ENCODE measurements at places on chromosomes 6 and 20. TPM values are rescaled to one million over a fixed set of nuclear protein-coding genes. Genes with fewer than 3 reads are reported as not detected.

DNA sequence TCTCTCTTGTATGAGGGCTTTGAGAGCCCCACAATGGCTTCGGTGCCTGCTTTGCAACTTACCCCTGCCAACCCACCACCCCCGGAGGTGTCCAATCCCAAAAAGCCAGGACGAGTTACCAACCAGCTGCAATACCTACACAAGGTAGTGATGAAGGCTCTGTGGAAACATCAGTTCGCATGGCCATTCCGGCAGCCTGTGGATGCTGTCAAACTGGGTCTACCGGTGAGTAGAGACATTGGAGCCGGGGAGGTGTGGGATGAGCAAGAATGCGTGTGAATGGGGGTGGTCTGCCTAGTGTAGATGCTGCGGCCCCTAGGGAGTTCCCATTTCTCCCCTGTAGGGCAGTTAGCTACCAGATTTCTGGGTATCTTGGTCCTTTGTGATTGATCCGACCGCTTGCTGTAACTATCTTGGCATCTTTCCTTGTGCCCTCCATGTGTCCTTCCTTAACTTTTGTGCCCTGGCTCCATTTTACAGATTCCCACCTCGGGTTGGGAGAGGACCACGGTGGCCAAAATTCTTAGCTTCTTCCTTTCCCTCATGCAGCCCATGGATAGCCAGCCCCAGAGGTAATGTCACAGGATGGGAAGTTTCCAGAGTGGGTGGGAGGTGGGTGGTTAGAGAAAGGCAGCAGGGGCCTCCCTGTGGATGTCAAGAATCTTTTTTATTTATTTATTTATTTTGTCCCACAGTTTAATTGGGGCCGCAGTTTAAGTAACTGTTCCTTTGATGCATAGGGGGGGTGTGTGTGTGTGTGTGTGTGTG, 6.3 kb downstream of the BRD2 start:
- no peak for DNase-seq

DNA sequence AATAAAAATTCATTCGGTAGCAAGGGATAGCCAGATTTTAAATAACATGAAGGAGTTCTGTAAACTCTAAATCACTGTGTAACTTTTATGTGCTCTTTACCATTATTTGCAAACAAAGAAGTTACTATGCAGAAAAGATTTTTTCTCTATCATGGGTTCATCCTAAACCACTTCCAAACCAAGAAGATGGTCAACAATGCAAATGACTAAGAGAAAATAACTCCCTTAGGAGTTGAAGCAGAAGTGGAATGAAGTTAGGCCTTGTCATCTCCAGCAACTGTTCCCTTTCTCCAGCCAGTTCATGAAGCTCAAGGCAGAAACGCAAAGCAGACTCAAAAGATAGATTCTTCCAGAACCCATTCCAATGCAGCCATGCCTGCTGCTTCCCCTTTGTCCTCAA, 66.0 kb downstream of the MBOAT1 start:
- DNase-seq, result no peak

DNA sequence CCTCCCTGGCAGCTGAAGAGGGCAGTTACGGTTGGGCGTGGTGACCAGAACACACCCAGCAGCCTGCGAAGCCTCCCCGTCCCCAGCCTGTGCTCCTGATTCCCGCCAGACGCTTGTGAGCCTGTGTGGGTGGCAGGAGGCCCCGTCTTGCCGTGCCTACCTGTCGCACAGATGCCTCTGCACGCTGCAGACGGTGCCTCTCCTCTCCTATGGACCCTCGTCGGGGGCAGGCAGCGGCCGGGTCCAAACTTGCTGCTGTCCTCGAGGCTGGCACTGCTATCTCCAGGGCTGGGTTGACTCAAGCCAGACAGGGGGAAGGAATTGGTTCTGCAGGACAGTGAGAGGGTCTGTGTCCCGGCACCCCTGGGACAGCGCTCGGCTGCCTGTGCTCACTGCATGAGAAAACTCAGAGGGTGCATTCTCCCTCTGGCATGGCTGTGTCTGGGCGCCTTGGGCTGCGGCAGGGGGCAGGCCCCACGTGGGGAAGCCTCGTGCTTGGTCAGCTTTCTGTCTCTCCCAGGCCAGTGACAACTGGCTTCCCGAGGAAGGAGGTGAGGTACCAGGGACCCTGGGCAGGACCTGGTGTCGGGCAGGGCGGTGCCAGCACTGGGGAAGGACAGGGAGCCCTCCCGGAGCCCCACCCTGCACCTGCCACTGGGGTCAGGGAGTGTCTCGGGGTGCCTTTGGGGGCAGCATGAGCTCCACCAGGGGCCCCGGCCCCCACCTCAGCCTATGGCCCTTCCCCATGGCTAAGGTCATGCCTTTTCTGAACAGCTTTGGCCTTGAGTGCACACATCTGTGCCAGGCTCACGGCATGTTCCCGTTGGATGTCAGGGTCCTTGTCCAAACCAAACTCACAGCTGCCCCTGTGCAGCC, 127.5 kb downstream of the TAF4 start:
- no peak for DNase-seq

GRCh38 chr20:6715401-6715941, 52.0 kb upstream of the BMP2 start:
- DNase-seq, result no peak

- peak; percentile 60 for DNase-seq
Measured at GRCh38 chr20:34997131-34997561, 41.5 kb downstream of the MYH7B start.

DNA sequence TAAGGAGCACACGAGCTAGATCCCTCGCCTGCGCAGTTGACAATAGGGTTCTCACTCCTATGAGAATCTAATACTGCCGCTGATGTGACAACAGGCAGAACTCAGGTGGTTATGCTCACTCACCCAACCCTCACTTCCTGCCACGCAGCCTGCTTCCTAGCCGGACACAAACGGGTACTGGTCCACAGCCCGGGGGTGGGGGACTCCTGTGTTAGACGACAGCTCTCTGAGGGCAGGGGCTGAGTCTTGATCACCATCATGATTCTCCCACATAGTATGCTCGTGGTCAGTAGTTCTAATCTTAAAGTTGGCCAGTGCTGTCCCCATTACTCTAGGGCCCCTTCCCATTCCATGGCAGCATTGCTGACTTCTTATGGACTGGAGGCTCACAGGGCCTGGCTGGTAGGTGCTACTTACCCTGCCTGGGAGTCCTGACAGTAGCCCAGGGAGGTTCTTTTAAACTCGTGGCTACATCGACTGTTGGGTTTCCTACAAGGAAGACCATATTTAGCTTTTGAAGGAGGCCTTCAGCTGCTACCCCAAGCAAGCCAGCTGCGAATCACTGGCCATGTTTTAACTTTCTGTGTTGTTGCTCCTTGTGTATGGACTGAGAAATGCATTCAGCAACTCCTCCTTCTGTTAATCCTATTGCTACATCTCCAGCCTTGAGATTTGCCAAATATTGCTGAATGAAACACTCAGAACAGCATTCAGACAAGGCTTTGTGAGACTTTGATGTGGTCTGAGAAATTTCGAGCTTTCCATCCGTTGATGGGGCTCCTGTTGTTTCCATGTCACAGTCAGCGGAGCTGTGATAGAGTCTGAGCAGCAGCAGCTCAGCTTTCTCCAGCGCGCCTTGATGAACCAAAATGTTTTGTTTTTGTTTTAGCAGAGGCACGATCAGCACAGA, 300.3 kb downstream of the NRN1 start:
- no peak for DNase-seq

GRCh38 chr20:61399433-61399832, 147.4 kb downstream of the CDH4 start:
- DNase-seq, result no peak

- no peak for DNase-seq
Measured at GRCh38 chr6:91376686-91377085, 789.8 kb upstream of the MAP3K7 start.

DNA sequence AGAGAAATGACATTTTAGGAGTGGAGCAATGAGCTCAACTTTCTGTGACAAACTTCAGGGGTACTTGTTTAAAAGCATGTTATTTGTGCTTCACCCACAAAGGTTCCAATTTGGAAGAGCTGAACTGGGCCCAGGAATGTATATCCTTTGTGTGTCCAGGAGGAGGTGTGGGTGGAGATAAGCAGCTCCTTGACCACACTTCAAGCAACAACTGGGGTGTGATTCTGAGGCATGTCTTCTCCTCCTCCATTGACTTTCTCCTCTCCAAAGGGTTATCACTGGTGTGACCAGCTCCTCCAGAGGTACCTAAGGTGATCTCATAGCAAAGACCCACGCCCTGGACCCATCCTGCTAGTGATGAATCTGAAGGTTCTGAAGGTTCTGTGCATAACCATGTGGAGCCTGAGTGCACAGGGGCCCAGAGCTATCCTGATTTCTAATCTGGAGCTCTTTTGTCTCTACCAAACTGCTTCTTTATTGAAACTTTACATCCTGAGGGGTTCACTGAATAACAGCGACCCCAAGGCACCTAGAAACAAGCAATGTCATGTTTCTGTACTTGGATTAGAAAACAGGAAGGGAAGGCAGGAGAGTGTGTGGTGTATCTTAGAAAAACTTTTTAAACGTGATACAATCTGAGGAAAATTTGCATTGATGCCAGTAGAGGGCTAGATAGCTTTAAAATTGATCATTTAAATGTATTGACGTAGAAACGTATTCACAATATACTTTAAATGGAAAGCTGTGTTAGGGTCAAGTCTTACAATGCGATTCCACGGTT, 60.9 kb upstream of the CD93 start:
- no peak for DNase-seq

DNA sequence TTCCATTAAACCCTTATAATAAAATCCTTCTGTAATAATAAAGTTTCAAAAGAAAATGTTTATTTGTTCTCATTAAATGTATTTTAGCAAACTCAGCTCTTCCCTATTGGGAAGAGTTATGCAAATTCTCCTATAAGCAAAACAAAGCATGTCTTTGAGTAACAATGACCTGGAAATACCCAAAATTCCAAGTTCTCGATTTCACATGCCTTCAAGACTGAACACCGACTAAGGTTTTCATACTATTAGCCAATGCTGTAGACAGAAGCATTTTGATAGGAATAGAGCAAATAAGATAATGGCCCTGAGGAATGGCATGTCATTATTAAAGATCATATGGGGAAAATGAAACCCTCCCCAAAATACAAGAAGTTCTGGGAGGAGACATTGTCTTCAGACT, 3.8 kb downstream of the IL17A start:
- no peak for DNase-seq

- DNase-seq, result no peak
Measured at GRCh38 chr20:22324505-22324904, 259.9 kb downstream of the FOXA2 start.

DNA sequence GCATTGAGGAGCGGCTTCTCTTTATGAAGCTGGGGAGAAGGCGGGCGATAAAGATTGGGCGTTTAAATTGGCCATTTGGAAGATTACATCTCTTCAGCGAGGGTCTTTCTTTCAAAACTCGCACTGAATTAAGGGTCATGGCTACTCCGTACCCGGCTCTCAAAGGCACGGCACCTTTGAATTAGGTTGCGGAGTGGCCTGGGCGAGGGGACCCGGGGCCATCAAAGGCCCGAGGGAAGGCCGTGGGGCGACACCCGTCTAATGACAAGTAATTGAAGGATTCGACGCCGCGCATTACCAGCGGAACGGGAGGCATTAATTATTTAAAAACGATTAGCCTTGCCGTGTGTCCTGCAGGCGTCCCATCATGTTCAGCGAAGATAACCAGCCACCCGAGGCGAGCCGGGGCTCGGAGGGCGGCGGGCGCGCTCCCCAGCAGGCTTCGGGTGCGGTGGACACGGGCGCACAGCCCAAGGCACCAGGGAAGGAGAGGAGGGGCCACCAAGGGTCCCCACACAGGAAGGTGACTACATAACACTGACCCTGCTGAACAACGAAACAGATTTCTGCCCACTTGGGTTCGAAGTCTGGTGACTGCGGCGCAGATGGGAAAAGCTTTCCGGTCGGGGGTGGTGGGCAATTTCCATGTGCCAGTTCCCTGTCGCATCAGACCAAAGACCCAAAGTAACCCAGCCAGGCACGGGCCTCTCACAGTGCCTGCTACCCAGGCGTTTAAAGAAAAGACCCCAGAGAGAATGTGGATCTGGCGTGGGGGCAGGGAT, 7.4 kb downstream of the FOXA2 start:
- no peak for DNase-seq

GRCh38 chr6:4661391-4661790, 114.8 kb upstream of the CDYL start:
- DNase-seq, result no peak

- DNase-seq, result no peak
Measured at GRCh38 chr6:163170294-163170883, 244.1 kb upstream of the QKI start.

DNA sequence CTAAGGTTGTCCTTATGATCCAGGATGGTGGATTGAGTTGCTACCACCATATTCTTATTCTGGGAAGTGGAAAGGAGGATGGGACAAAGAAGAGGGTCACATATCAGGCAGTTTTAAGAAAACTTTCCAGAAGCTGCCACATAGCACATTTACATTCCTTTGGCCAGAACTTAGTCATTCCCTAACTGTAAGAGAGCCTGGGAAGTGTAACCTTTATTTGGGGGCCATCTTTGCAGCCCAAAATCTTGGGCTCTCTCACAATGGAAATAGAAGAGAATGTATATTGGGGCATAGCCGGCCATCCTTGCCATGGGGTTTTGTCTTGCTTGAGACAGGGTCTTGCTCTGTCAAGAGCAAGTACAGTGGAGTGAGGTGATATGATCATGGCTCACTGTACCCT, 8.4 kb downstream of the ZNF341 start:
- no peak for DNase-seq

- peak; percentile 28 for DNase-seq
Measured at GRCh38 chr6:138404666-138405337, 779 bp downstream of the HEBP2 start.

DNA sequence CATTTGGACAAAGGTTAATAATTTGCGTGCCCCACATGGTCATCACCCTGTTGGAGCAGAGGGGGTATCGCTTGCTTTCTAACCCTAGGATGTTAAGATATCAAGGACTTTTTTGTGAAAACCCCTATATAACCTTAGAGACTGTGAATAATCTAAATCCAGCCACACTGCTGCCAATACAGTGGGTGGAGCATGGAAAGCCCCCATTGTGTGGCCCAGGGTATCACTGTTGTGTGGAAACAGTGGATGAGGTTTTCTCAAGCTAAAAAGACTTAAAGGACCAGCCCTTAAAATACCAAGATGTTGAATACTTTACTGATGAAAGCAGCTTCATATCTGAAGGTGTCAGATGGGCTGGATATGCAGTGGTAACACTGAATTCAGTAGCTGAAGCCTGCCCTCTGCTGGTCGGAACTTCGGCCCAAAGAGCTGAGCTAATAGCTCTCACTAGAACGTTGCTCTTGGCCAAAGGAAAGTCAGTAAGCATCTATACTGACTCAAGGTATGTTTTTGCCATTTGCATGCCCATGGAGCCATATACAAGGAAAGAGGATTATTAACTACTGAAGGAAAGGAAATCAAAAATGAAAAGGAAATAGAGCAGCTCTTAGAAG, 695.2 kb downstream of the PHF3 start:
- peak; percentile 55 for DNase-seq

GRCh38 chr6:153167907-153168306, 36.8 kb upstream of the RGS17 start:
- no peak for DNase-seq

Gene MUC21
- total RNA-seq, result 0.59 TPM

Gene ARHGAP40
- total RNA-seq, result 1.2 TPM

Gene SNAP91
- total RNA-seq, result not detected

Gene KCNQ5
- total RNA-seq, result not detected

Gene PHF3
- total RNA-seq, result 65.8 TPM

Gene KIF25
- total RNA-seq, result not detected

Gene SIRPB1
- total RNA-seq, result 3.2 TPM

Gene EPPIN
- not detected for total RNA-seq

Gene VARS1
- 39.7 TPM for total RNA-seq

Gene ME1
- 3.1 TPM for total RNA-seq

Gene BPIFB2
- not detected for total RNA-seq

Gene C6orf118
- total RNA-seq, result 2.6 TPM

Gene GHRH
- total RNA-seq, result not detected

Gene COL12A1
- total RNA-seq, result 423 TPM

Gene PLEKHG1
- 44.3 TPM for total RNA-seq

Gene HTR1E
- total RNA-seq, result not detected

Gene SPATA25
- total RNA-seq, result 3.8 TPM

Gene TTLL9
- total RNA-seq, result 0.91 TPM
